ENCODE measurements at places on chromosomes 6 and 20.

DNA sequence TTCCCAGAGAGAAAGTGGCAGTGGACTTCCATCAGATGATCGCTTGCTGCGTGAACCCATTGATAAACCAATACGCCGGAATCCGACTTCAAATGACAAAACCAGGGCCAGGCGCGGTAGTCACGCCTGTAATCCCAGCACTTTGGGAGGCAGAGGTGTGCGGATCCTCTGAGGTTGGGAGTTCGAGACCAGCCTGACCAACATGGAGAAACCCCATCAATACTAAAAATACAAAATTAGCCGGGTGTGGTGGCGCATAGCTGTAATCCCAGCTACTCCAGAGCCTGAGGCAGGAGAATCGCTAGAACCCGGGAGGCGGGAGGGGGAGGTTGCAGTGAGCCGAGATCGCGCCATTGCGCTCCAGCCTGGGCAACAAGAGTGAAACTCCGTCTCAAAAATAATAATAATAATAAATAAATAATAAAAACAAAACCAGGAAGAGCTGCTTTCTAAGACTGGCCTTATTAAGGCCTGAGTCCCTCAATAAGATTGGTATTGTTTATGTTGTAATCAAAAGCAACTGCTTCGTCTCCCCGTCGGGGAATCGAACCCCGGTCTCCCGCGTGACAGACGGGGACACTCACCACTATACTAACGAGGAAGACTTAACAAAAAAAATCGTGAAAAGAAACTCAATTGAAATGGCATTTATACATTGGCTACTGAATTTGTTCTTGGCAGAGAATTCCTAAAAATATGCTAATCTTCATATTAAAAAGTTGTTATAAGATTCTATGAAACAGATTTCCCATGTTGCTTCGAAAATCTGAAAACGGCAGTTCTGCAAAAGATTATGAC, 110.2 kb upstream of the ZNF184 start:
- no peak overlapping the region for H3K4me3 ChIP-seq
- DNase-seq: no peak
- H3K27ac ChIP-seq: no peak overlapping the region
- H3K27me3 ChIP-seq: peaks cover 59% of the 10 kb centered on the region
- no peaks in the 10 kb centered on the region for H3K4me1 ChIP-seq

DNA sequence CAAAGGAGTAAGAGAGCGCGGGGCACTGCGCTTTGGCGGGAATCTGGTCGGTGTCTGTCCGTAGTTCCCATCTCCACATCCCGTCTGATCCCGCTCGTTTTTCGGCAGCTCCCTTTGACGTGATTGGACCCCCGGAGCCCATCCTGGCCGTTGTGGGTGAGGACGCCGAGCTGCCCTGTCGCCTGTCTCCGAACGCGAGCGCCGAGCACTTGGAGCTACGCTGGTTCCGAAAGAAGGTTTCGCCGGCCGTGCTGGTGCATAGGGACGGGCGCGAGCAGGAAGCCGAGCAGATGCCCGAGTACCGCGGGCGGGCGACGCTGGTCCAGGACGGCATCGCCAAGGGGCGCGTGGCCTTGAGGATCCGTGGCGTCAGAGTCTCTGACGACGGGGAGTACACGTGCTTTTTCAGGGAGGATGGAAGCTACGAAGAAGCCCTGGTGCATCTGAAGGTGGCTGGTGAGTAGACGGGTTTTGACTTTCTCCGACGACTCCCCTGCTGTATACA, 1.4 kb downstream of the BTN1A1 start:
- H3K27ac ChIP-seq: no peak overlapping the region
- DNase-seq: peak; percentile 52
- H3K36me3 ChIP-seq: no peaks in the 10 kb centered on the region
- H3K27me3 ChIP-seq: peaks cover 10% of the 10 kb centered on the region
- peak overlapping the region; percentile 24 for H3K4me3 ChIP-seq

- H3K27me3 ChIP-seq: no peaks in the 10 kb centered on the region
- H3K4me3 ChIP-seq: no peak overlapping the region
- no peak overlapping the region for H3K27ac ChIP-seq
- H3K4me1 ChIP-seq: no peaks in the 10 kb centered on the region
These were observed 69.5 kb upstream of the LGSN start for GRCh38 chr6:63389191-63389844.

DNA sequence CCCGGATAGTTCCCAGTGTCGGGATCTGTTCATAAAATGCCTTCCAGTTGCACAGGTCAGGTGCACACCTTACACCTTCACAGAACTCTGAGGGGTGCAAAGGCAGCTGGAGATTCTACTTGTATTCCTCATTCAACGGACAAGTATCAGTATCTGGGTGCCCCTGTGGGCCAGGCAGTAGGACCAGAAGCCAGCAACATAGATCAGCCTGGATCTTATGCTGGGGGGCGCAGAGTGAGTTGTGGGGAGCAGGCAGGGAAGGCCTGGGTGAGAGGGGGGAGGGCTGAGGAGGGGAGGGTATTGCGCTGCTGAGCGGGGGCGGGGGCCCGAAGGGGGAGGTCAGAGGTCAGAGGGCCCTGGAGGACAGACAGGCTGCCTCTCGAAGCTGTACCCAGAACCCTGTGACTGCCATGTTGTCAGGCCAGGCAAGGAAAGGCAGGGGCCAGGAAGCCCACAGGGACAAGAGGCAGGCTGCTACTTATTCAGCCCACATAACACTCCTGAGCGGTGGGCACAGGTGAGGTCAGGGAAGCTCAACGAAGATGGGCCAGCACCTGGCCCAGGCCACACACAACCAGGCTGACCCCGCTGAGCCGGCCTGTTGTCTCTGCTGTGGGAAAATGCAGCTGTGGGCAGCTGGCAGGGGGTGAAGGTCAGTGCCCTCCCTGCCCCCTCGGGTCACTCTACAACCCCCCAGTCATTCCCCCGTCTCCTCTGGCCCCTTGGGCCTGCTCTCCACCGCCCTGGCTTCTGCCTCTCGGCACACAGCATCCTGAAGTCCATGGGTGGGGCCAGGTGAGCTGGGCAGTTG, 1.1 kb downstream of the OPRL1 start:
- peak overlapping the region; percentile 77 for H3K27ac ChIP-seq
- peaks cover 9% of the 10 kb centered on the region for H3K27me3 ChIP-seq
- H3K36me3 ChIP-seq: no peaks in the 10 kb centered on the region
- peaks cover 9% of the 10 kb centered on the region for H3K4me1 ChIP-seq
- DNase-seq: no peak

- no peaks in the 10 kb centered on the region for H3K27me3 ChIP-seq
- no peaks in the 10 kb centered on the region for H3K36me3 ChIP-seq
- no peak for DNase-seq
- H3K4me1 ChIP-seq: no peaks in the 10 kb centered on the region
These were observed 124.7 kb upstream of the PMEPA1 start for GRCh38 chr20:57834306-57835073.

- H3K4me3 ChIP-seq: no peak overlapping the region
- no peaks in the 10 kb centered on the region for H3K4me1 ChIP-seq
- no peaks in the 10 kb centered on the region for H3K36me3 ChIP-seq
- peak overlapping the region; percentile 12 for H3K27ac ChIP-seq
- no peaks in the 10 kb centered on the region for H3K27me3 ChIP-seq
These were observed 11.0 kb downstream of the LY86 start for GRCh38 chr6:6599468-6599873.

DNA sequence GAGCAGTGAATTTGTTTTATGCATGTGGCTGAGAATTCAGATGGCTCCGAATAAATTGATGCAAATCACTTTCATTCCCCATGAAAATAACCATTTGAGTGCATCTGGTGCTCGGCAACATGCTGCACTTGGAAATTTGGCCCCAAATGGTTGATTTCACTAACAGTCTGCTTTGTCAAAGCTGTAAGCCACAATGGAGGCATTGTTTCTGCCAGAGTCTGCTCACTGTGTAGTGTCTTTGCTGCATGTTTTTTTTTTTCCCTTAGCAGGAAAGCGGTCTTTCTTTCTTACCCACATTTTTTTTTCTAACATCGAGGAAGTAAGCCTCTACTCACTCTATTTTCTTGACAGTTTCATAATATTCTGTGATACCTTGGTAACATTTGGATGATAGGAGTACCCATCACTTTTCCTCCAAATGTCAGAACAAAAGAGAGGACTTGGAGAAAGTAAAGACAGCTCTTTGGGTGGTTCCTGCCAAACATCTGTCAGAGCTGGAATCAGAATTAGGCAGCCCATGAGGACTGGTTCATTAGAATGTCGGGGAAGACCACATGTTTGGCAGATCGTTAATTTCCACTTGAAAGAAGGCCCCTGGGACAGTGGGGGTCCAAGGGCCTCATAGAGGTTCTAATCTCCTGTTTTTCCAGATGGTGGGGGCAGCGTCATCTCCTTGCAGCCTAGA, 149.5 kb downstream of the DOK5 start:
- H3K27ac ChIP-seq: peak overlapping the region; percentile 17
- no peak for DNase-seq
- no peaks in the 10 kb centered on the region for H3K36me3 ChIP-seq
- no peaks in the 10 kb centered on the region for H3K27me3 ChIP-seq
- no peaks in the 10 kb centered on the region for H3K4me1 ChIP-seq

GRCh38 chr6:57469072-57469471, 151.6 kb downstream of the PRIM2 start:
- no peaks in the 10 kb centered on the region for H3K36me3 ChIP-seq
- H3K4me1 ChIP-seq: no peaks in the 10 kb centered on the region
- H3K27ac ChIP-seq: no peak overlapping the region
- DNase-seq: no peak

GRCh38 chr6:107977283-107977682, 19.3 kb upstream of the SEC63 start:
- H3K4me3 ChIP-seq: no peak overlapping the region
- no peaks in the 10 kb centered on the region for H3K4me1 ChIP-seq
- no peak overlapping the region for H3K27ac ChIP-seq
- H3K27me3 ChIP-seq: no peaks in the 10 kb centered on the region

DNA sequence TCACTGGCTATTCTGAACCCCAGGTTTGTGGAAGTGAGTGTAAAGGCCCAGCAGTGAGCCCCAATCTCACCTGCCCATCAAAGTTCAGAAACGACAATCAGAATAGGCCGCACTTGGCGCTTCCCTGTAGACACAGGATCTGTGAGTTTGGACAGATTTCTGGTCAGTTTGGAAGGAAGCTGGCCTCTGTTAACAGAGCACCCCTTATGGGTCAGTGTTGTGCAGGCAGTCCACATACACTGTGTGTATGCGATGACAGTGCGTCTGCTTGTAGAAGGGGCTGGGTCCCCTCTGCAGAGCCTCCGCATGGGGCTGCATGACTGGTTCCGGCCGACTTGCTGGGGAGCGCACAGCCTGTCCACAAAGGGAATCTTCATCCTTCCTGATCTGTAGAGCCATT, 3.4 kb upstream of the MPC1 start:
- DNase-seq: no peak
- no peak overlapping the region for H3K4me3 ChIP-seq
- no peaks in the 10 kb centered on the region for H3K36me3 ChIP-seq

GRCh38 chr6:100633096-100633777, 168.5 kb upstream of the SIM1 start:
- H3K36me3 ChIP-seq: no peaks in the 10 kb centered on the region
- H3K27ac ChIP-seq: no peak overlapping the region
- DNase-seq: no peak
- no peak overlapping the region for H3K4me3 ChIP-seq
